ENCODE measurements at places on chromosomes 7 and 10. TPM values are rescaled to one million over a fixed set of nuclear protein-coding genes. Genes with fewer than 3 reads are reported as not detected.
A peak's percentile ranks its signal among the peaks of the same experiment; 100 is the strongest.

- peak; percentile 4 for DNase-seq
These were observed 117.4 kb downstream of the CABCOCO1 start for GRCh38 chr10:61779950-61780659.

DNA sequence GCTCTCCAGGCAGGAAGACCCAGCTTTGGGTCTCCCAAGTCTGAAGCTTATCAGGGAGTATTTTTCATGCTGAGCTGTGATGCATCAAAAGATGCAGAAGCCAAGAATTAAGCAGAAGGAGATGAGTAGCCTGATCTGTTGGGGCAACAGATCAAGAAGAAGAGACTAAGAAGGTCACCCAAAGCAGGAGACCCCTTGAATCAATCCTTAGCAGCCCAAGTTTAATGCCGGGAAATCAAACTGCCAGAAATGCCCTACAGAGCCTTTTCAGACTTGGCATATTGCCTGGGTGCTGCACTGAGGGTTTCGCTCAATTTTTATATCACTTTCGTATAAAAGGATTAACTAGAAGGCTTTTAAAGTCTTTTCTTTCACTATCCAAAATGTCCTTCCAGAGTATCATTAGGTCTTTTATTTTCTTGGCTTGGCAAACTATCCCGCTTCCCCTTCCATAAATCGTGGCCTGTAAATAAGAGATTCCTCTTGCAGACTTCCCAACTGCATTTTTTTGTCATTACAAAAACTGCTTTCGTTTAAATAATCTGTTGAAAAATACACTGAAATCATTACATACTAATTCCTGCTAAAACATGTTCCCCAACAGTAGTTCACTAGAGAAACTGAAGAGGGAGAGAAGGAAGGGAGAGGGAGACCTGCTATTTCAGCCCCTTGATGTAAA is 49.0 kb upstream of the STK17A start:
- no peak for DNase-seq

GRCh38 chr7:97377713-97378112 is 260.2 kb downstream of the SDHAF3 start:
- DNase-seq = no peak

DNA sequence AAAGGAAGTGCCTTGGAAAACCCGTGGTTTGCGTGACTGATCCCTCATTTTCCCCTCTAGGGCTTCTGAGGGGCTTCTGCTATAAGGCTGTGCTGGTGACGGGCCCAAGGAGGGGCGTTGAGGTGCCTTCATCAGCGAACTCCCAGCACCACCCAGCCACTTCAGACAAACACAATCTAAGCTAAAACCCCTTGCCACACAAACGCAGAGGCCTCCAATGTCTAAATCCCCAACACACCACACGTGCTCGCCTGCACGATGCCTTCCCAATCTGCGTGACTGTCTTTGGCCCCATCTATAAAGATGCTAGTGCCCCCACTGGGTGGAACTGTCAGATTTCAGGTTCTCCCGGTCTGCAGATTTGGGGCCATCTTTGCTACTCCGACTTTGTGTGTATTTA is 4.1 kb upstream of the GAD2 start:
- no peak for DNase-seq

DNA sequence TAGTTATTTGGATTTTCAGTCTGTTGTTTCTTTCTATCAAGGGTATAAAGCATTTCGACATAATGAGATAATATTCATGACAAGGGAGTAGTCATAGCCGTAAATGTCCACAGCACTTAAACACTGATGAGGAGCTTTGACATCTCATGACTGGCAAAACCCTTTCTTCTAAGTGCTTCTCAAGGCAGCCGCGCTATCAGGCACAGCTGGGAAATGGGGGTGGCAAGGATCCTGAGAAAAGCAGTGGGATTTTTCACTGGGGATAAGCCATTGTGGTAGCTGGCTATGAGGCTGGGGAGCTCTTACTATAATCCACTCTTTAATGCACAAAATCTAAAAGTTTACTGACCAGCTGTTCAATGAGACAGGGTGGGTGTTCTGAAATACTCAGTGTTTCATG is 493.2 kb upstream of the KLF6 start:
- DNase-seq = no peak

- no peak for DNase-seq
These were observed at the start of gene MACROH2A2 for GRCh38 chr10:70052462-70053217. MACROH2A2 (plus strand) TSS chr10:70052846; CDS start chr10:70075659, 22,813 bp downstream.

DNA sequence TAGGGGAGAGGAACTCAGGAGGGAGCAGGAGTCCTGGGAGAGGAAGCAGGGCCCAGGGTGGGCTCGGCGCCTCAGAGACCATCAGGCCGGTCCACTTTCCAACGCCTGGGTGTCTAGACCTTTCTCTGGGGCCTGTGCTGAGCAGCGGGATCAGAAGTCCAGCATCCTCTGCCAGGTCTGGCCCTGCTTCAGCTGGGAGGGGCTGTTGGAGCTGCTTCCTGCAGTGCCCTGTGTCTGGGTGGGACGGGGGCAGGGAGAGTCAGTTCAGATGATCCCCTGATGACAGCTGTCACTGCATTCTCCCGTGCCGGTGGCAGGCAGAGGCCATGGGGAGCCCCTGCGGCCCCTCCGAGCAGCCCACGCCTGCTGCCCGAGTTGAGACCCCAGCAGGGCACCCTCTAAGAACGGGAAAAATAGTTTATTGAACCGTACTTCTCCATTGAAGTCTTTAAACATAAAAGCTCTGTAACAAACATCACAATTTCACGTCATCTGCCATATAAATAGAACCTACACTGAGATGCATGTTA is 23.3 kb downstream of the AP5Z1 start:
- DNase-seq = no peak

DNA sequence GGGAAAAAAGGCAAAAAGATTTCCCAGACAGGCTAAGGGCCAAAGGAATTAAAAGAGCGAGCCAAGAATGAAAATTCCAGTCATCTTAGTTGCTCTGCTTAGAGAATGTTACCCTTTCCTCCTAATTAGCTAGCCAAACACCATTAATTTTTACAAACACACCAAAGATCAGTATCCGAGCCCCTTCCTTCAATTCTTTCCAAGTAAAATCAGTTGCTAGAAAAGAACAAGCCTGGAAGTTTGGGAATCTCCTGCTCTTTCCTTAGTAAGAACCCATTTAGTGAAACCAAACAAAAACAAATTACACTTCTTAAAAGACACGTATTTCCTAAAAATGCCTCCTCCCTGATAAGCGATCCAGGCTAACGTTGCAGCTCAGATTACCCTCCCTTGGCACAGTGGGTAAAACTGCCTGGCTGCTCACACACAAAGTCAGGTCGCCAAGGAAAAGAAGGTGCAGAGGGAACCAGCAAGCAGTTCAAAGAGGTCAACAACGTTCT is 57.1 kb upstream of the ABLIM1 start:
- DNase-seq = no peak

- DNase-seq = no peak
These were observed 16.9 kb downstream of the ZNF92 start for GRCh38 chr7:65390588-65390987.

DNA sequence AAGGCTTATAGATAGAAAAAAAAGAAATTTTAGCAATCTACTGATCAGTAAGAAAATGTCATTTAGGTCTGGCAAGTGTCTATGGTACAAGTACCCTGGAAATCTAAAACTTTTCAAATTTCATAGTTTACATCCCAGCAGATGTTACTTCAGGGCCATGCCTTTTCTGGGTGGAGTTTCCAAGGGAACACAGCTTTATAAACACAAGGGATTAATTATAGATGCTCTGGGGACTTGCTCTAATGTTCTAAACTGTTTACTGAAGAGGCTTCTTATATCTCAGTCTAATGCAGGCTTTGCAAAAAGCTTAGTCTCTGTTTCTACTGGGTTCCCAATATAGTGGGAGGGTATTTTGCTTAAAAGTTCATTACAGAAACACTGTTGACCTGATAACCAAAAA is 3.1 kb downstream of the CD36 start:
- no peak for DNase-seq

DNA sequence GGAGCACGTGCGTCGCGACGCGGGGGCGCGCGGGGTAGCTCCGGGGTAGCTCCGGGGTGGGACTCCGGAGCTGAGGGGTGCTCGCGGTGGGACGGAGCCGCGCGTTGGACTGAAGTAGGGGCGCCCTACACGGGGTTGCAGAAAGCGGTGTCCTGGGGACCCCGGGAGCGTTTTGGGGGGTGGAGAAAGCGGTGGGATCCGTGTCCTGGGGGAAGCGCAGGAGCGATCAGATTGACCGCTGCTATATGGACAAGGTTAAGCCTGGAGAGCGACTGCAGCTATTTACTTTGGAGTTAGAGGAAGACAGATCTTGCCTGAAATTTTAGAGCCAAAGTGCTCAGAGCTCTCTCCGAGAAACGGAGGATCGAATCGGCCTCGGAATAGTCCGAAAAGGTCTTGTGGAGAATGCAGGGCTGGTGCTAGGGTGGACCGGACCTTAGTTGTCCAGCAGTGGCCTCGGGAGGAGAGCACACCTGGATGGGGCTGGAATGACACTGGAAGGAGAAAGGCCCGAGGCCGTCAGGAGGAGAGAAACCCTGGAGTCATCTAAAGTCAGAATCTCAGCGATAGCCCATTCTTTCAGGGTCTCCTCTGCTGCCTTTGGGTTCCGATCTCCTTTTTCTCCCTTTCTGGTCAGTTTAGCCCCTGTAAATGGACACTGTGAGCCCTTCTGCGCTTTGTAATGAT is 564 bp downstream of the PDSS1 start:
- DNase-seq = no peak

DNA sequence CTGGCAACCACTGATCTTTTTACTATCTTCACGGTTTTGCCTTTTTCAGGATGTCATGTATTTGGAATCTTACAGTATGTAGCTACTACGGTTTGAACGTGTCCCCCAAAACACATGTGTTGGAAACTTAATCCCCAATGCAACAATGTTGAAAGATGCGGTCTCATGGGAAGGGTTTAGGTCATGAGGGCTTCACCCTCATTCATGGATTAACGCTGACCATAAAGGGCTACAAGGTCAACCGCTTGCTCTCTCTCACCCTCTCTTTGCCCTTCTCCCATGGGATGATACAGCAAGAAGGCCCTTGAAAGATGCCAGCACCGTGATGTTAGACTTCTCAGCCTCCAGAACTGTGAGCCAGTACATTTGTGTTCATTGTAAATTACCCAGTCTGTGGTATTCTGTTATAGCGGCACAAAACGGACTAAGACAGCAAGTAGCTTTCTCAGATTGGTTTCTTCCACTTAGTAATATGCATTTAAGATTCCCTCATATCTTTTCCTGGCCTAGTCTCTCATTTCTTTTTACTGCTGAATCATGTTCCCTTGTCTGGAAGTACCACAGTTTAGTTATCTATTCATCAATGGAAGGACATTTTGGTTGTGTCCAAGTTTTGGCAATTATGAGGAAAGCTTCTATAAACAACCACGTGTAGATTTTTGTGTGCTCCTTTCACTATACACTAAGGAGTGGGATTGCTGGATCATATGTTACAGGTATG is 3.0 kb upstream of the CRYGN start:
- no peak for DNase-seq

GRCh38 chr7:41869596-41869995 is 166.7 kb upstream of the INHBA start:
- DNase-seq = no peak

DNA sequence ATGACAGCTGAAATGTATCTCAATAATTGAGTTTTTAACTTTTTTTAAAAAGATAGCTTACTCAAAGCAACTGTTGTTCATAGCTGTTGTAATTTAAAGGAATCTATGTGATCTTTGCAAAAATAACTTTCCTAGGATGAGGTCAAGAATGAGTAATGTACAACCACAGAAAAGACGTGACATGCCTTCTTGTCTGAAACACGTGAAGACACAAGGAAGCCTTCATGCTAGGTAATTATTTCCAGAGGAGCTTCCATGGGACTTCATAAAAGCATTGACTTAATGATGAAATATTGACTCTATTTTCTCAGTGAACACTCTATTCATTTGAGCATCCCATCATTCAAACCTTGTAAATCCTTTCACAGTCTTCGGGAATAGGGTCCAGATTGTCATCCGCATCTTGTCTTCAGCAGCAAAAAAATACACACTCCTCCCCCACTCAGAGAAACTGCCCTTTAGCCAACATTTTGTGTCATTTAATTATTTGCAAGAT is 528.0 kb downstream of the NRG3 start:
- no peak for DNase-seq

DNA sequence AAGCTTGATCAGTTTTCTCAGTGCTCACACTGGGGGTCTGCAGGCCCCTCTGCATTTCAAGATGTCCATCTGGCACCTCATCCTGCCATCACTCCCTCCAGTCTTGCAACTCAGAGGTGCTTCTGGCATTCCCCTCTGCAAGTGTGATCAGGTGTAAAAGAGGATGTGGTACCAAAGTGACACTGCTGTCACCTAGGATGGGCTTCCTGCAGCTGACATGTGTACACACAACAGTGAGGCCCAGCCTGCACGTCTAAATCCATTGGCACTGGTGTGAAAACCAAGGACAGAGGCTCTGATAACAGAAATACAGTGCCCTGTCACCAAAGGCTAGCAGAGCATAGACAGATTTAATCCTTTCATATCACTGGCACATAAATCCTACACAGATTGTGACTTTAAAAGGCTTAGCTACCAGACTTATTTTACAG is 162.5 kb upstream of the CELF2 start:
- no peak for DNase-seq

- no peak for DNase-seq
These were observed 127.5 kb downstream of the ABCA13 start for GRCh38 chr7:48298779-48299178.

DNA sequence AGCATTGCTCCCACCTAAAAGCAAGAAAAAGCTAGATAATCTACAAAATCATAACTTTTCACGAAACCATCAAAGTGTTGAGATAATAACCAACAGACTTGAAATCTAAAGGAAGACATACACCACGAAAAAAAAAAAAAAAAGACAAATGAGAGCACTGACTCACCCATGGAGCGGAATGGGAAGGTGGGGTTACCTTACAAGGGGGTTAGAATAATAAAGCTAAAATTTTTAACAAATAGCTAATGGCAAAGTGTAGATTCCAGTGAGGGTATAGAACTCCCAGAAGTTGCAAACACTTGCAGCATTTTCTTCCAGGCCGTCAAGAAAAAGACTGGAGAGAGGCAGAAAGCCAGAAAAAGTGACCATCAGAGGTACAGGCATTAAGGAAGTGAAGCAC is 27.2 kb downstream of the IPMK start:
- no peak for DNase-seq

GRCh38 chr10:116838143-116838725 is 11.1 kb upstream of the ENO4 start:
- DNase-seq = no peak

- no peak for DNase-seq
These were observed 603.5 kb downstream of the ARL4A start for GRCh38 chr7:13290975-13291374.

The ALOX5 gene
- total RNA-seq = 25.2 TPM

The WDR86 gene
- total RNA-seq = 26.0 TPM

The ENO4 gene
- not detected for total RNA-seq

The DYDC1 gene
- total RNA-seq = not detected

The VGF gene
- total RNA-seq = not detected

The CARD11 gene
- 132 TPM for total RNA-seq

The HABP2 gene
- total RNA-seq = 0.28 TPM

The PPIF gene
- total RNA-seq = 31.3 TPM

All from T-cell (primary cell).